T1000 (cell line): ENCODE measurements at places on chromosomes 16 and 17.

DNA sequence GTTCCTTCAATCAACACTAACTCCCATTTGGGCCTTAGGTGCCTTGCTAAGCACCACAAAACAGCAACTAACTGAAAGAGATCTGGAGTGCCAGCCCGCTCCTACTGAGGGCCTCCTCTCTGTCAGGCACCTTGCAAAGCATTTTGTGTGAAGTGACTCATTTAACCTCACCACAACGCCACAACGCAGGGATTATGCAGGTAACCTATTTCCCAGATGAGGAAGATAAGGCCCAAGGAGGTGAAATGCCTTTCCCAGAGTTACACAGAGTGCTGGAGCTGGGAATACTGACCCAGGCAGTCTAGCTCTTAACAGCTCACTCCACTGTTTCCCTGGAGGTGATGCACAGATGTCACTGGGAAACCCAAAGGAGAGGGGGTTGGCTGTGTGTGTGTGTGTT, 32.8 kb downstream of the DRC3 start:
- DNase-seq = no peak

DNA sequence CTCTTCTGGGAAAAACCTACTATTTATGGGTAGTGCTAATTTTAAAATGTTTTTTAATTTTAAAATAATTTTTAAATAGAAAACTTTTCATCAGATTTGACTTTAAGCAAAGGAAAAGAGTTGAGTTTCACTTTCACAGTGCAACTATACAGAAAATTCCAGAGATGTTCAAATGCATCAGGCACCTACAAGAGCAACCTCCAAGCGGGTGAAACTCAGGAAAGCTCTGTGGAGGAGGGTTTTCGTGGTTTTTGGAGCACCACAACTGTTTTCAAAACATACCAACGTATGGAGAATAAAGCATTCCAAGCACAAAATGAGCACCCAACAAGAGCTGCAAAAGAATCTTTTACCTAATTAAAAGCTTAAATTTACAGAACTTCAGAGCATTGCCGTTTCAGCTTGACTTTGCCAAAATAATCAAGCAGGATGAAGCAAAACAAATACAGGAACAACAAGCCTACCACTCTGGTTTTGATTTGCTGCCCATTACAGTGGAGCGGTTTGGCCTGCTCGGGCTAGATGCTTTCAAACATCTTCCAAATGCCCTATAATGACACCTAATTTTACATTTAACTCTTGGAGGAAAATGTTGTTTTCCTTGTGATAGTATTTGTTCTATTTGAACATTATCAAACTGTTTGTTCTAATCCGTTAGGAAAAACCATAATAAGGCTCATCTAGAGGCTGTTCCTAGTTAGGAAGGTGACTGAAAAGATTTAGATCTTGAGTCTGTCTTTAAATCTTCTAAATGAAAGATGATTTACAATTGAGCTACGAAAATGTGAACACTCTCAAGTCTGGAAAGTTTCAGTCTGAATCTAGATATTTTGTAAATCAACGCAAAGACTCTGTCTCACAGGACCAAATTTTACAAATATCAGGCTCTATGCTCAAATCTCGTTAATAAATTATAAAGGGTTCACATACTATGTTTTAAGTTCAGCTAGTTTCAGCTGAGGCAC, 34.5 kb downstream of the NACA2 start:
- DNase-seq = no peak

DNA sequence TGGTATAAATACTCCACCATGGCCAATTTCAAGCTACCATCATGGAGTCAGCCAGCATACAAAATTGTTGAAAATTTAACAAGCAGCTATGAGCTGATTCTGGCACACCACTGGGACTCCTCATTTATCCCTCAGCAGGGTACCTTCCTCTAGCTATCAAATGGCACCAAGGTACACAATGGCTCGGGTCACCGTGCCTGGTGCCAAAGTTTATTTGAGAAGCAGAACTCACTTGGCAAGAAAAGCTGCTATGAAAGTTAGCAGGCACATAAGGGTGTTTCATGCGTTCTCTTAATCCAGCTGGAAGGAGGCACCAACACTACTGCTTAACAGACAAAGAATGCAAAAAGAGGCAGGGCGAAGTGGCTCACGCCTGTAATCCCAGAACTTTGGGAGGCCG, 51.6 kb downstream of the IKZF3 start:
- no peak for DNase-seq

DNA sequence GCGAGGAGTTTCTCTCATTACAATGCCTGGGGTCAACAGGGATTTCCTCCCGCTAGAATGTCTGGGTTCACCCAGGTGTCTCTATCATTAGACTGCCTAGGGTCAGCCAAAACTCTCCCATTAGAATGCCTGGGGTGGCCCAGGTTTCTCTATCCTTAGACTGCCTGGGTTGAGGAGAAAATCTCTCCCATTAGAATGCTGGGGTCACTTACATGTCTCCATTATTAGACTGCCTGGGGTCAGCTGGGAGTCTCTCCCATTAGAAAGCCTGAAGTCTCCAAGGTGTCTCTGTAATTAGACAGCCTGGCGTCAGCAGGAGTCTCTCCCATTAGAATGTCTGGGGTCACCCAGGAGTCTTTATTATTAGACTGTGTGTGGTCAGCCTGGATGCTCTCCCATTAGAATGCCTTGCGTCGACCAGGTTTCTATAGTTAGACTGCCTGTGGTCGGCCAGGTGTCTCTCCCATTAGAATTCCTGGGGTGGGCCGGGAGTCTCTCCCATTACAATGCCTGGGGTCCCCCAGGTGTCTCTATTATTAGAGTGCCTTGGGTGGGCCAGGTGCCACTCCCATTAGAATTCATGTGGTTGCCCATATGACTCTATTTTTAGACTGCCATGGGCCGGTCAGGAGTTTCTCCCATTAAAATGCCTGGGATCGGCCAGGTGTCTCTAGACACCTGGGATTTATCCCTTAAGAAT, 2272.1 kb downstream of the TP53TG3F start:
- no peak for DNase-seq

- no peak for DNase-seq
These were observed 45.9 kb downstream of the SRCIN1 start for GRCh38 chr17:38559880-38560230.

DNA sequence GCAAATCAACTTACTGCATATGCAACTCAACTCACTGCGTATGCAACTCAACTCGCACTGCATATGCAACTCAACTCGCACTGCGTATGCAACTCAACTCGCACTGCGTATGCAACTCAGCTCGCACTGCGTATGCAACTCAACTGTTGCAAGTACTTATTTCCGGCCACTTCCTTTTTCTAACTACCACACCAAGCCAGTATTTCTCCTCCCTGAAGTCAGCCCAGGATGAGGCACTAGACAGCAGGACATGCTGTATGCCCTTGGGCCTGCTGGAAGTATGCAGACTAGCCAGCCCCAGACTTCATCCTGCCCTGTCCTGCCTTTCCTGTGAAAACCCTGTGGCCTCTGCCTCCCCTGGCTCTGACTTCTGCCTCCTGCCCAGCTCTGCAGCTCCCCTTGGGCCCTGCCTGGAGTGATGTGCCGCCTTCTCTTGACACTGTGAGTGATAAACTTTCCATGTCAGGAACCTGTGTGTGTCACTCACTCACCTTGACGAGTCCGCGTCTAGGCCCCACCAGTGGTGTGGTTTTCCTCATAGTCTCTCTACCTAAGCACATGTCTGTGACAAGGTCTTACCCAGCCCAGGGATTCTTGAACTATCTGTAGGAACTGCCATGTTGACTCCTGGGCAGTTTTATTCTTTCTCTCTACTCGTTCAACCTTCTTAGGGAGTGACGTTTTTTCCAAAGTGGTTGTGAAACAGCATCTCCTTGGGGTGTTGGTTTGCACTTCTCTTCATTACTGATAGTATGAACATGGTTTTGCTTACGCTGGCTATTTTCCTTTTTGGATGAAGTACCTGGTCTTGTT, 16.4 kb downstream of the ZNF778 start:
- no peak for DNase-seq

DNA sequence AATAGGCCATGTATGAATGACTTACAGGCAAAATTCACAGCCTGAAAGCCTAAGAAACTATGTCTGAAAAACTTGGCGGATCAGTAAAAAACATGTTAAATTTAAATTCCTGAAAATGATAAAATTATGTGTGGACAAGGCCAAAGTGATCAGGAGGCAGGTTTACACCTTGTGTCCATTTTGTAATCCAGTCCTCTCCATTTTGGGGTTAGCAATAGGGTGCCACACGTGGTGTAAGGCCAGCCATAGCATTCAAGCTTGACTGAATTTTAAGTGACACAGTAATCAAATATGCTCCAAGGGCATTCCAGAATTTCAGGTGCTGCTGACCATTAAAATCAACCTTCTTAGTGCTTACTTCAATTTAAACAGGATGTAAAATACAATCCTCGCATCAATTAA, 2.7 kb downstream of the RNF43 start:
- DNase-seq = no peak

DNA sequence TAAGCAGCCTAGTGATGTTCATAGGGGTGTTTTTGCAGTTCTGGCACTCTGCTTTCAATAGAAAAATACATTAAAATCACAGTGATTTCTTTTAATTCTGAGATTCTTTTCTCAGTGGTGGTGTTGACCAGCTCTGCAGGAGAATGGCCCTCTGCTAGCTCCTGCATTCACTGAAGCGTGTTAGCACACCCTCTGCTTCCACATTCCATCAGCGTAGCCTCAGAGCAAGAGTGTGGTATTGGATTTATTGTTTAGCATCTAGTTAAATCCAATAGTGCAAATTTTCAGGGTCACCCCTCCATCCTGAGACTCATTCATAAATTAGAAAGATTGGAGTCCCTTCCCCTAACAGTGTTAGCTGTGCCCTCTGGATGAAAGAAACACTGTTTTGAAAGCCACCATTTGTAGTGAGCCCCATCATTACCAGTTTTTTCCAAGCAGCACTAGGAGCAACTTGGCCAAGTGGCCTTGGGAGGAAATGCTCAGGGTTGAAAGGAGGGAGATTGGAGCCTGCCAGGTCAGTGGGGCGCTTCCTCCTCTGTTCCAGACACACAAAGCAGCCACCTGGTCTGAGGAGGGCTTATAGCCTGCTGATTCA, 45.7 kb downstream of the B9D1 start:
- no peak for DNase-seq

DNA sequence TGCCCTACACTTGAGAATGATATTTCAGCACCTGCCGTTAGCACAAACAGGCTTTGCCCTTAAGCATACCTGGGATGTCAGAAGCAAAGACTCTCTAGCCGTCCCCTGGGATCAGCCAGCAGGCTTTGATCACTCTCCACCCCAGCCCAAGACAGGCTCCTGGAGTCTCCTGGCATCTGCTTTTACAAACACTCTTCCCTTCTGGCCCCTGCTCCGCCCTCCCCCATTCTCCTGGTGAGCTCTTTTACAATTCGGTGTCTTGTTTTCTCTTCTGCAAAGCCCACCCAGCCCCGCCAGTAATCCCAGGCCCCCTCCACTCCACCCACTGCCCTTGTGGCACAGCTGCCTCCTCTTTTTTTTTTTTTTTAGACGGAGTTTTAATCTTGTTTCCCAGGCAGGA, 50.4 kb downstream of the KATNIP start:
- DNase-seq = no peak

DNA sequence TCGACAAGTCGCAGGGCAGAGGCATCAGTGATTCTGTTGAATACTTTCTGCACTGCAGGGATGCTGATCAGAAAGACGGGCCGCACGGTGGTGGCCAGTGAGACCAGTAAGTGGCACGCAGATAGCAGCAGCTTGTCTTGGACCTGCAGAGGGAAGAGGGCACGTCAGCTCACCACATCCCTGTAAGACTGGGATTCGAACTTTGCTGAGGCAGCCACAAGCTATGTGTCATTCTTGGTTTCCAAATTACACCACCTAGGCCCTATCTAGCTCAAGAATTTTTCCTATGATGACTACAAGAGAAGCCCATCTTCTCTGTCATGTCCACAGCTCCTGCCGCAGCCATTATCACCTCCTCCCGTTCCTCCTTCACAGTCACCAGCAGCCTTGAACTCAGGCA, 49.4 kb upstream of the GSG1L start:
- DNase-seq = no peak

GRCh38 chr17:8345052-8345690, 5.5 kb downstream of the ODF4 start:
- DNase-seq = no peak
